ENCODE measurements at places on chromosomes 5 and 9.

- H3K4me3 ChIP-seq: no peak overlapping the region
- no peaks in the 10 kb centered on the region for H3K27me3 ChIP-seq
- H3K36me3 ChIP-seq: no peaks in the 10 kb centered on the region
- no peak for DNase-seq
Measured at GRCh38 chr5:4987431-4987830, 152.7 kb upstream of the ADAMTS16 start.

- no peaks in the 10 kb centered on the region for H3K36me3 ChIP-seq
- peaks cover 5% of the 10 kb centered on the region for H3K4me1 ChIP-seq
- H3K27me3 ChIP-seq: no peaks in the 10 kb centered on the region
- no peak for DNase-seq
Measured at GRCh38 chr5:52956915-52957747, 32.0 kb upstream of the ITGA2 start.

DNA sequence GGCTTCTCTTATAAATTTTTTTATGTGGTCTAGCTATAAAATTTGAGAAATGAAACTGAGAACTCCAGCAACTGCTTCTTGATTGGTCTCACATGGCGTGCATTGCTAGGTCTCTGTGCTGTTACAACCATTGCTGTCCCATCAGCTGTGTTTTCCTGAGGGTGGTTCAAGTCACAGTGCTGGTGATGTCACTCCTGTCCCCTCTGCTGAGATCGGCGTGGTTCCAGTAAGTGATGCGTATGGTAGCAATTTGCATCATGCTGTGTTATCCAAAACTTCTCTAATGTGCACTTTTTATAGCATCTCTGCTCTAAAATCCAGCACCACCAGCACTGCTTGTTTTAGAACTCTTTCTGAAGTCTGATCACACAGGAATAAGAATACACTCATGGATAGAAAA lies 112.6 kb upstream of the ZNF608 start:
- no peak overlapping the region for H3K27ac ChIP-seq
- no peak overlapping the region for H3K4me3 ChIP-seq
- no peaks in the 10 kb centered on the region for H3K36me3 ChIP-seq
- no peaks in the 10 kb centered on the region for H3K27me3 ChIP-seq
- DNase-seq: no peak

- H3K4me1 ChIP-seq: no peaks in the 10 kb centered on the region
- no peaks in the 10 kb centered on the region for H3K27me3 ChIP-seq
- no peak overlapping the region for H3K27ac ChIP-seq
- no peaks in the 10 kb centered on the region for H3K36me3 ChIP-seq
Measured at GRCh38 chr5:159749146-159749545, 167.1 kb upstream of the ADRA1B start.

DNA sequence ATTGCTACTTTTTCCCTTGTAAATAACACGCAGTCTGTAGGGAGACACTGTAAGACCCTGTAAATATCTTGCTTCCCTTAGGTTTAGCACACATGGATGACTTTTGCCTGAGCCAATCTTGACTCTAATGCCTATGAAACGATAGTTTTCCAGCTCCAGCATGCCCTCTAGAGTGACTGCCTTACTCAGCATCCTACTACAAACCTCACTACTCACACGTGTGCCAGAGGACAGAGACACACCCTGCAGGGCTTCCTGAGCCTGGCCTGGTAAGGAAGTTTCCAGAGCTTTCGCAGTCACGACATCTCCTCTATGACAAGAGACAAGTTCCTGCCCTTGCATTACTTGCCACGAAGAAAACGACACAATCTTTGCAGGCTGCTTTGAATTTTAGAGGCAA lies 138.1 kb downstream of the ATPSCKMT start:
- H3K27ac ChIP-seq: no peak overlapping the region
- no peak overlapping the region for H3K4me3 ChIP-seq
- H3K27me3 ChIP-seq: no peaks in the 10 kb centered on the region
- no peaks in the 10 kb centered on the region for H3K36me3 ChIP-seq
- peak; percentile 33 for DNase-seq

- H3K27ac ChIP-seq: no peak overlapping the region
- peaks cover 74% of the 10 kb centered on the region for H3K36me3 ChIP-seq
- no peak overlapping the region for H3K4me3 ChIP-seq
- DNase-seq: no peak
- H3K27me3 ChIP-seq: no peaks in the 10 kb centered on the region
- H3K4me1 ChIP-seq: no peaks in the 10 kb centered on the region
Measured at GRCh38 chr5:90707698-90708097, 149.1 kb downstream of the ADGRV1 start.

DNA sequence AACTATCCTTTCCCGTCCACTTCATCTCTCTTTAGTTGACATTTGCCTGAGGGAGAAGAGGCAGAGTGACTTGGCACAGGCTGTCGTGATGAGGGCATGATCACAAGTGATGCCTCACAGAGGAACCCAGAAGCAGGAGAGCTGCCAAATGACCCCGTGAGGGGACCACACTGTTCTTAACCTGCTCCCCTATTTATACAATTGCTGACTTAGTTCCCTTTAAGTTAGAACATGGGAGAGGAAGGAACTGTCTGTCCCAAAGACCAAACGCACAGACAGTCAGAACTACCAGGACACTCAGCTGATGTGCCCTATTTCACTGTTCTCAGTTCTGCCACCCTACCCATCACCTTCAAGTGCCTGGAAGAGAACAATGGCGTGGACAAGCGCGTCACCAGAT lies 73.7 kb downstream of the SLC1A3 start:
- no peak for DNase-seq
- no peak overlapping the region for H3K4me3 ChIP-seq
- no peaks in the 10 kb centered on the region for H3K27me3 ChIP-seq
- H3K4me1 ChIP-seq: peaks cover 6% of the 10 kb centered on the region
- H3K36me3 ChIP-seq: no peaks in the 10 kb centered on the region

- H3K4me1 ChIP-seq: peaks cover 12% of the 10 kb centered on the region
- no peaks in the 10 kb centered on the region for H3K27me3 ChIP-seq
- H3K4me3 ChIP-seq: no peak overlapping the region
- DNase-seq: no peak
Measured at GRCh38 chr9:135908754-135909204, 1.4 kb upstream of the CAMSAP1 start.

GRCh38 chr5:115033861-115034260 lies 135.8 kb downstream of the TRIM36 start:
- no peaks in the 10 kb centered on the region for H3K36me3 ChIP-seq
- no peak overlapping the region for H3K4me3 ChIP-seq
- H3K27me3 ChIP-seq: no peaks in the 10 kb centered on the region

DNA sequence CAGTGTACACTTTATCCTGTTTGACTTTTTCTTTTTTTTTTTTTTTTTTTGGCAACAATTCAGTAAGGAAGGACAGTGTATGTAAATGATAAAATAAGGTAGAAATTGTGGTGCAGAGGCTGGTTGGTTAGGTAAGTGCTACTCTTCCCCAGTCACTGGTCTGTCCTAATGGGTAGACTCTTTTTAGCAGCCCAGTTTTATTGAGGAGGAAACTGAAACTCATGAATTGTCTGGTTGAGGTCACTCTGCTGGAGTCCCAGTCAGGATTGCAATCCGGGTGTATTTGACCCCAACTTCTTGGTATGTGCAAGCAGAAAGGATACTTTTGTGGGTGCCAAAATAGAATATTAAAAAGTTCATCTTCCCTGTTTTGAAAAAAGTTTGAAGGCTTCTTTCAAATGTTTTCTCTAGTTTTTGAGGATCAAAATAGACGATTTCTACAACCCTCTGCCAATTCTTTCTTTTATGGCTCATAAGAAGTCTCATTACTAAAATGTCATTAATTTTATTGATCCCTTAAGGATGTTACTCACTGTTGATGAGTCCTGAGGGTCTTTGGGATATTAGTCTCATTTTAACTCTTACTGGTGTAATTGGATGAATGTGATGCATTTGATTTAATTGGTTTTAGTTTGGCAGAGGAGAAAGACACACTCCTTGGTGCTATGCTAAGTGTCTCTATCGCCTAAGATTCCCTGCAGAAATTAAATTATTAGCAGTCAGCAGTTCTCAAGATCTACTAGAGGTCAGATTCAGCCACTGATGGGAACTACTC lies 171.9 kb downstream of the KDM4C start:
- H3K36me3 ChIP-seq: no peaks in the 10 kb centered on the region
- no peak overlapping the region for H3K27ac ChIP-seq
- DNase-seq: no peak
- no peaks in the 10 kb centered on the region for H3K27me3 ChIP-seq
- H3K4me3 ChIP-seq: no peak overlapping the region

DNA sequence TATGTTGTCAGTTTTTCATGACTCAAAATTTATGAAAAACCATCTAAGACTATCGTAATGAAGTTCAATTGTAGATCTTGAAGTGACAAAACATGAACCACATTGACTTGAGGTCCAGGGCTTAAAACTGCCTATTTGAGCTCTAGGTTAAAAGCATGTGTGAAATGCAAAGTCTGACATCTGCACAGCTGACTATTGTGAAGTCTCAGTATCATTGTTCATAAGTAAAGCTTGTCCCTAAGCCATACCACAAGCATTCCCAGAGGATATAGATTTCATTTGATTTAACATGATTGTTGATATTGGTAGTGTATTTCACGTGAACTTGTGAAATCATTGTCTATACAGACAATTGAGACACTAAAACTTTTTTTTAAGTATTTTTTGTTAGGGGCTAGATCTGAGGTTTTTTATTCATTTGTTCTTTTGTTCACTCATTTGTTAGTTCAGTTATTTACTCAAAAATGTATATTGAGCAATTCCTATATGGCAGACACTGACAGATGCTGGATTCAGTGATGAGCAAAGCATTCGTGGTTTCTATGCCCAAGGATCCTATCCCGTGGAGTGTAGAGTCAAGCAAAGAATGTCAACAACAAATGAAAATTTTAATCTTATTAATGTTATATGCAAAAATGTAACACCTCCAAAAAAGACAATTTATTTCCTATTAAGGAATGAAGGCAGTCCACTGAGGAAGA lies 485.2 kb downstream of the RAB3C start:
- H3K27me3 ChIP-seq: no peaks in the 10 kb centered on the region
- no peak overlapping the region for H3K4me3 ChIP-seq
- no peaks in the 10 kb centered on the region for H3K36me3 ChIP-seq
- peaks cover under 1% of the 10 kb centered on the region for H3K4me1 ChIP-seq
- H3K27ac ChIP-seq: no peak overlapping the region

DNA sequence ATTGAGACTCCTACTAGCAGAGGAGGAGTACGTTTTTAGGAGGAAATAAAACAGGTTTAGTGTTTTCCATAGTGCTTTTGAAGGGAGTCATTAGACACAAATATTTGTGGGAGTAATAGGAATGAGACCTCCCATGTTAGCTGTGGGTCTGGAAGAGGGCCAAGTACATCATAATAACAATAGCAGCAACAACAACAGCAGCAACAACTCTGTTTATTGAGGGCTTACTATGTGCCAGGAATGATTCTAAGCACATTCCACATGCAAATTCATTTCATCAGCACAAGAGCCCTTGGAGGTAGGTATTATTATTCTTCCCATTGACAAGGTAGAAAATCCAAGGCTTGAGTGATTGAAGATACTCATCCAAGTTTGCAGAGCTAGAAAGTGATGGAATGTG lies 384.2 kb upstream of the RPS23 start:
- DNase-seq: no peak
- H3K36me3 ChIP-seq: no peaks in the 10 kb centered on the region
- no peak overlapping the region for H3K27ac ChIP-seq
- no peaks in the 10 kb centered on the region for H3K27me3 ChIP-seq
- H3K4me1 ChIP-seq: no peaks in the 10 kb centered on the region

DNA sequence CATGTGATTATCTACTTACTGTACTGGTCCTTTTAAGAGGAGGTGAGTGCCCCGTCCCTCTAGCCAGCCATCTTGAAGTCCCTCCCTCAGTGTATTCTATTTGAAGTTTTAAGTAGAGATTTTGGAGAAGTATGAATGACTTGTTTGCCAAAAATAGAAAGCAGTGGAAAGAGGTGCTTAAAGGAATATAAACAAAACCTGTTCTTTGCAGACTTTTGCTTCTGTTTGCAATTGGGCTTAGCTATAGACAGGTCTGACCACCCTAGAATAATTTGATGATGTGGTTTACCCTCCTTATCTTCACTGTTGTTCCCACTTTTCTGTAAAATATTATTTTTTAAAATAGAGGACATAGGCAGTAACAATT lies 21.2 kb downstream of the OSMR start:
- no peak for DNase-seq
- no peaks in the 10 kb centered on the region for H3K27me3 ChIP-seq
- no peak overlapping the region for H3K4me3 ChIP-seq
- H3K36me3 ChIP-seq: no peaks in the 10 kb centered on the region
- H3K27ac ChIP-seq: no peak overlapping the region
- H3K4me1 ChIP-seq: peaks cover 2% of the 10 kb centered on the region

- H3K4me3 ChIP-seq: no peak overlapping the region
- H3K27ac ChIP-seq: no peak overlapping the region
- no peaks in the 10 kb centered on the region for H3K36me3 ChIP-seq
- H3K4me1 ChIP-seq: no peaks in the 10 kb centered on the region
- DNase-seq: no peak
Measured at GRCh38 chr5:124621279-124621678, 125.2 kb downstream of the ZNF608 start.

GRCh38 chr5:174317256-174317894 lies 271.9 kb downstream of the NSG2 start:
- H3K27ac ChIP-seq: no peak overlapping the region
- H3K27me3 ChIP-seq: no peaks in the 10 kb centered on the region
- H3K36me3 ChIP-seq: no peaks in the 10 kb centered on the region

DNA sequence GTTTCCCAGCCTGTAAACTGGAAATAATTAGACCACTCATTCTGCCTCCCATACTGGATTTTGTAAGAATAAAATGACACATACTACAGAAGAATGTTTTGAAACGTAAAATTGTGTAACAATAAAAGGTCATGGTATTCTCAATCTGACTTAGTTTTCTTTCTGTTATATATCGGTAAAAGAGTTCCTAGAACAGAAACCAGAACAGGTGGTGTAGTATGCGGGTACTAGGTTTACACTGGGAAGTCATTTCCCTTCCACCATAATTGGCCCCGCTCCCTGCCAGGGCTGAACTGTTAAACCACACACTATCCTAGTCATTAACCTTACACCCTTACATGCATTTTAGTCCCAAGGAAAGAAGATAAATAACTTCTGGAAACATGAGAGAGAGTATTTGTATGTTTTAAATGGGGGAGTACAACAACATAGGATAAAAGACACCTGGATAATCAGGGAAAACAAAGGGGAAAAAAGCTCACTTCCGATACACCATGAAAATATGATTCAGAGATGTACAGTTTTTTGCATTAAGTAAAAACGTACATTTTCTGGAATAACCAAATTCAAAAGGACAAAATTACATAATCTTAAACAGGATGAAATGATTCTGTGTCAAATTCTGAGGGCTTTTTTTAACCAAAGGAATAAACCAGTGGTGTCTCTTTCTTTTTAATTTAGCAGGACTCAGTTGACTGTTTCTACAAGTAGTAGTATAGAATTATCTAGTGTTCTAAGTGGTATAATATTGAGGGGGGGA lies 199.7 kb downstream of the GLIS3 start:
- no peaks in the 10 kb centered on the region for H3K27me3 ChIP-seq
- H3K4me3 ChIP-seq: no peak overlapping the region
- DNase-seq: no peak

GRCh38 chr9:133162861-133163503 lies 732 bp downstream of the GBGT1 start:
- no peak overlapping the region for H3K27ac ChIP-seq
- H3K4me3 ChIP-seq: peak overlapping the region; percentile 85
- no peaks in the 10 kb centered on the region for H3K36me3 ChIP-seq
- no peak for DNase-seq
- H3K4me1 ChIP-seq: peaks cover 4% of the 10 kb centered on the region
- peaks cover 51% of the 10 kb centered on the region for H3K27me3 ChIP-seq
